Stomach (tissue), 19 donors: ENCODE measurements at places on chromosomes 1 and 21. TPM values are rescaled to one million over a fixed set of nuclear protein-coding genes. Genes with fewer than 3 reads are reported as not detected.

GRCh38 chr1:162757476-162757875 lies 33.0 kb upstream of the HSD17B7 start:
- H3K27me3 ChIP-seq = no peaks in the 10 kb centered on the region
- peaks cover 44% of the 10 kb centered on the region for H3K36me3 ChIP-seq
- peaks cover 6% of the 10 kb centered on the region for H3K4me1 ChIP-seq
- H3K27ac ChIP-seq = peak overlapping the region; percentile 8
- DNase-seq = no peak
- H3K4me3 ChIP-seq = no peak overlapping the region

GRCh38 chr1:43067977-43068751 lies 103.9 kb downstream of the EBNA1BP2 start:
- DNase-seq = peak; percentile 88
- H3K4me3 ChIP-seq = peak overlapping the region; percentile 47
- peaks cover 30% of the 10 kb centered on the region for H3K4me1 ChIP-seq
- no peak overlapping the region for H3K27ac ChIP-seq

The SYTL1 gene
- total RNA-seq = 65.1 TPM

The MROH9 gene
- total RNA-seq = not detected

The SEMA6C gene
- 10.1 TPM for total RNA-seq

The BRINP3 gene
- total RNA-seq = not detected

The HRNR gene
- total RNA-seq = not detected

The CR1L gene
- total RNA-seq = not detected

DNA sequence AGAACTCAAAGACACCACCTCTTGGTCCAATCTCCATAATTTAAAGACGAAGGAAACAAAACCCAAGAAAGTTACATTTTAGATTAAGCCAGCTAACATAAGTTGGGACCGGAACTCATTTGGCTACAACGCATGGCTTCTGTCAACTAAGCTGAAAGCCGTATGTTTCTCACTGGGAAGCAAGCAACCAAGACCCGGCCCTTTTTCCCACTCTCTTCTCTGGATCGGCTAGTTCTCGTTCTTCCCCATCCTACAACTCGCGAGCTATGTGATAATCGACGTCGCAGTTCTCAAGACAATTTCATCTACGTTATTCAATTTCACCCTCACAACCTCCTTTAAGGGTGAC lies 601 bp downstream of the CCT8 start:
- peak overlapping the region; percentile 94 for H3K27ac ChIP-seq
- peak overlapping the region; percentile 91 for H3K4me3 ChIP-seq
- H3K27me3 ChIP-seq = no peaks in the 10 kb centered on the region
- DNase-seq = no peak
- H3K36me3 ChIP-seq = peaks cover 25% of the 10 kb centered on the region

- peak; percentile 85 for DNase-seq
- peaks cover 41% of the 10 kb centered on the region for H3K4me1 ChIP-seq
- H3K27ac ChIP-seq = no peak overlapping the region
These were observed 5.2 kb upstream of the FOXD3 start for GRCh38 chr1:63316984-63317816.

DNA sequence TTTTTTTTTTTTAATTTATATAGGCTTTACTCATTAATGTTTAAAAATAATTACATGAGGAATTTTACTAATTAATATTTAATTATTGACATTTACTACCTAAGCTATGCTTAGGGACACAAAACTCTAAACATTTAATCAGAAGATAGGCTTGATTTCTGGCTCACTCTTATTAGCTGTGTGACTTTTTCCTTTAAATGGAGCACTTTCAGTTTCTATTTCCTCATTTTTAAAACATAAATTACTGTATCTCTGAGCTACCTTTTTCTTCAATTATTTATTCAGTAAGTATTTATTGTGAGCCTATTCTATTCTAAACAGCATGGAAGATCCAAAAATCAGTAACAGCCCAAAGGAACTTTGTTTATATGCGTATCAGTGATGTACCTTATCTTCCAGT lies 40.5 kb downstream of the MAP3K7CL start:
- H3K4me3 ChIP-seq = no peak overlapping the region
- no peaks in the 10 kb centered on the region for H3K27me3 ChIP-seq
- H3K36me3 ChIP-seq = no peaks in the 10 kb centered on the region

The C1orf210 gene
- total RNA-seq = 24.3 TPM

The ABCD3 gene
- 45.4 TPM for total RNA-seq

DNA sequence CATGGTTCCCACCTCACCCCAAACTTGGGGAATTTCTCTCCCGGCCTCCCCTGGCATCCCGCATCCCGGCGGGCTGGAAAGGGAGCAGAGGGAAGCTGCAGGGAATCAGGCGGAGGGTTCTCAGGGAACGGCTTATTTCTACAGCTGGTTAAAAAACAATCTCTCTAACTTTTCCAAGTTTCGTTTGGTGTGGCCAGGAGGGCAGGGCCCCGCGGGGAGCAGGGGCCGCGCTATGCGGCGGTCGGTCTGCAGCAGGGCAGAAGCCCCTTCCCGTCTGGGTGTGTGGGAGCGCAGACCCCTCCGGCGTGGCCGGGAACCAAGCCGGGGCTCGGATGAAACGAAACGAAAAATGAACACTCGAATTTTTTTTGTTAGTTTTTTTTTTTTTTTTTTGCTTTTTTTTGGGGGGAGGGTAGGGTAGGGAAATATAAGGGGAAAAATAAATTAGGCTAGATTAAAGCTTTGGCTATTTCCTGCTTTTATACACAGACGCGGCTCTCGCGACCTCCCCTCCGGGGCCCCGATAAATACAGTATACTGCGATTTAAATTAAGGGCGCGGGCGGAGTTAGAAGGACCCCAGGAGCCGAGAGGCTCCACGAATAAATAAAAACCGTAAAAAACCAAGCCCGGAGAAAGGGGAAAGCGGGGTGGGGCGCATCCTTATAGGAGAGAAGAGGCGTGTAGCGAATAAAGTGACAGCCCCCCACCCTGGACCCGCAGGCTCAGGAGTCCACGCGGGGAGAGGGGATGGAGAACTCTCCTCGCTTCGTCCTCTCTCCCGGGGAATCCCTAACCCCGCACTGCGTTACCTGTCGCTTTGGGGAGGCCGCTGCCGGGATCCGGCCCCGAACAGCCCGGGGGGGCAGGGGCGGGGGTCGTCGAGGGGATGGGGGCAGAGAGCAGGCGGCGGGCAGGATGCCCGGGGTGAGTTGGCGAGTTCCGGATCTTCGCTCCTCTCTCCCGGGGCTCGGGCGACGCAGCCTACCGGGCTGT lies 2.1 kb downstream of the POU3F1 start:
- H3K4me1 ChIP-seq = peaks cover 40% of the 10 kb centered on the region
- DNase-seq = no peak
- H3K4me3 ChIP-seq = peak overlapping the region; percentile 34
- no peaks in the 10 kb centered on the region for H3K36me3 ChIP-seq

DNA sequence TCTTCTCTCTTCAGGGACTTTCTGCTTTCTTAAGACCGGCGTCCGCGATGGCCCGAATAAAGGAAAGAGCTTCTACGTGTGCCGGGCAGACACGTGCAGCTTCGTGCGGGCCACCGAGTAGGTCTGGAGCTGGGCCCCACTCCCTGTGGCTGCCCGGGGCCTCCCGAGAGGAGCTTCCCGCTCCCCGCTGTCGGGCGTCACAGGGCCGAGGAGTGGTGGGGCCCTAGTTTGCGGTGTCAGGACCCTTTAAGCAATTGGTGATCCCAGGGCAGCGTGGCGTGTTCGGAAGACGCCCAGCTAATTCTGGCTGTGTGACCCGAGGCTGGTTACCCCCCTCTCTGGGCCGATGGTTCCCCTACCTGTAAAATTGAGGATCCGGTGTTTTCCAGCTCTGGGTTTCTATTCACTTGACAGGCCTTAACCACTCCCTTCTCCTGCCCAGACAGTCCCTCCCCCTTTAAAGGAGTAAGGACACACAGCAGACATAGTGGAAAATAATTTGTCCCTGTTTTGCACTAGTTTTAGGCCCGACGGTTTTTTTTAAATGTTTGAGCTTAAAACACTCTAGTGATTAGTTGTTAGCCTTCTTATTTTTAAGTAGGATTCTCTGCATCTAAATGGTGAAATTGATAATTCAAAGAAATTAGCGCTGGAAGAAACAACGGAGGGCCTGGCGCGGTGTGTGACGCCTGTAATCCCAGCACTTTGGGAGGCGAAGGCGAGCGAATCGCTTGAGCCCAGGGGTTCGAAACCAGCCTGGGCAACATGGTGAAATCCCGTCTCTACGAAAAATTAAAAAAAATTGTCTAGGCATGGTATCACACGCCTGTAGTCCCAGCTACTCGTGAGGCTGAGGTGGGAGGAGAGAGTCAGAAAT lies 553 bp downstream of the TTF2 start:
- peak overlapping the region; percentile 78 for H3K4me3 ChIP-seq
- no peak for DNase-seq
- peaks cover 22% of the 10 kb centered on the region for H3K4me1 ChIP-seq

The FAAH gene
- total RNA-seq = 419 TPM

- no peak for DNase-seq
- no peaks in the 10 kb centered on the region for H3K27me3 ChIP-seq
- no peaks in the 10 kb centered on the region for H3K4me1 ChIP-seq
- no peak overlapping the region for H3K4me3 ChIP-seq
- H3K27ac ChIP-seq = no peak overlapping the region
These were observed 121.0 kb downstream of the LRRC40 start for GRCh38 chr1:70084314-70084915.

- no peaks in the 10 kb centered on the region for H3K27me3 ChIP-seq
- peak overlapping the region; percentile 90 for H3K4me3 ChIP-seq
- no peaks in the 10 kb centered on the region for H3K36me3 ChIP-seq
- DNase-seq = no peak
These were observed 881 bp downstream of the USP25 start for GRCh38 chr21:15730484-15731242.

DNA sequence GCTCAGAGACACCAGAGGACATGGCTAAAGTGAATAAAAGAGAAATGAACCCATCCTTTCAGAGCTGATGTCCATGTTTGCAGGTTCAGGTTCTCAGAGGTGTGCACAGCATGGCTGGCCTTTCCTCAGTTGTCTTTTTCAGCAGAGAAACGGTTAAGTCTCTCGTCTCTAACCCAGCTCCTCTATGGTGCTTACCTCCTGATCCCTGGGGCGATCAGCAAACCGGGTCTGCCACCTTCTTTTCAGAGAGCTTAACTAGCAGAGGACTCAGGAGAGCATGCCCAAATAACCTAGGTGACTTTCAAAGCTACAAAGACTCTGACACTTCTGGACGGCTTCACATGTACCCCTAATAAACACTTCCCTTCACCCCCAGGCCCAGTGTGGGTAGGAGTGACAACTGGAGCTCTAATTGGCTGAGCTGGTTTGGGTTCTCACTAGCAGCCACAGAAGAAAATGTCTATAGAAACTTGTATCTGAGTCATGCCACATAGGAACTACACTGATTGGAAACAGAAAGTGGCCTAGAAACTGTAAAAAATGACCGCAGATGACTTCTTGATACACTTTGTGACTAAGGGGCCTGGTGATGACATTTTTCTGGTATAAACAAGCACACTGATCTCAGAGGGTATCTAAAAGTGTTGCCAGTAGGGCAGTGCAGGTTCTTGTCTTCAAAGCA lies at the start of gene AIM2:
Gene AIM2 (minus strand): TSS at position 329 of the 682 bp plus-strand sequence. CDS start 3,267 bp downstream, outside the sequence.
- H3K4me3 ChIP-seq = no peak within 1 kb of the TSS
- H3K36me3 ChIP-seq = no peaks in the 10 kb centered on the region
- no peak for DNase-seq
- H3K27ac ChIP-seq = peak within 1 kb of the TSS; percentile 84
- no peaks in the 10 kb centered on the region for H3K27me3 ChIP-seq
- no peaks in the 10 kb centered on the region for H3K4me1 ChIP-seq

GRCh38 chr1:204712708-204713430 lies 27.3 kb upstream of the LRRN2 start:
- H3K27me3 ChIP-seq = no peaks in the 10 kb centered on the region
- H3K27ac ChIP-seq = no peak overlapping the region
- H3K36me3 ChIP-seq = no peaks in the 10 kb centered on the region
- H3K4me1 ChIP-seq = no peaks in the 10 kb centered on the region
- H3K4me3 ChIP-seq = no peak overlapping the region
- no peak for DNase-seq

- DNase-seq = no peak
- peaks cover 88% of the 10 kb centered on the region for H3K36me3 ChIP-seq
- no peaks in the 10 kb centered on the region for H3K4me1 ChIP-seq
- H3K4me3 ChIP-seq = no peak overlapping the region
- H3K27me3 ChIP-seq = no peaks in the 10 kb centered on the region
- H3K27ac ChIP-seq = no peak overlapping the region
These were observed 39.3 kb downstream of the NCF2 start for GRCh38 chr1:183550915-183551314.

DNA sequence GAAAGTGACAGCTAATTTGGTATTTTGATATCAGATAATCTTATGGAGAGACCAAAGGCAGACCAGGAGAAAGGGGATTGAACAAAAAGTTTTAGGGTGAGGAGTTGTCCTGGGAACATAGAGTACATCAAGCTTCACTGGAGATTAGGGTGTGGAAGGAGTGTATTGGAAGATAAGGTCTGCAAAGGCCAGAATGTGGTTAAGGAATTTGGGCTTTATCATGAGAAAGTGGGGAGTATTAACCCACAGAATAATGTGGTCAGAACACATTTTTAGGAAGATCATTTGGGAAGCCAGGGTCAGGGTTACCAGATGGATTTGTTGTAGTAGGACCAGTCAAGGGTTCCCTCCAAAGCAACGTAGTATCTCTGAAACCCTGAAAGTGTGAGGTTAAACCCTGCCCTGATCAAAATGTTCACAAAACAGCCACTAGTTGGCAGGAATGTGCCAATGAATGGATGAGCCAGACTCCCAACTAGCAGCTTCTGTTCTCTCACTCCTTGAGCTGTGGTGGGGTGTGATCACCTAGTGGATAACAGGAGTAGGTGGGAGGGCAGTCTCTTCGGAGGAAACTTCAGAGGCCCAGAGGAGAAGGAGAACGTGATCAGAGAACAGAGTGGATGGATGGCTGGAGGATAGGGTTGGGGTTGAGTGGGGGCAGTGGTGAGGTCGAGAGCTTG lies 35.8 kb downstream of the SLC2A1 start:
- H3K4me3 ChIP-seq = no peak overlapping the region
- no peaks in the 10 kb centered on the region for H3K27me3 ChIP-seq
- peaks cover 18% of the 10 kb centered on the region for H3K36me3 ChIP-seq

The FAM78B gene
- 8.0 TPM for total RNA-seq

The LYPLA2 gene
- total RNA-seq = 84.6 TPM

DNA sequence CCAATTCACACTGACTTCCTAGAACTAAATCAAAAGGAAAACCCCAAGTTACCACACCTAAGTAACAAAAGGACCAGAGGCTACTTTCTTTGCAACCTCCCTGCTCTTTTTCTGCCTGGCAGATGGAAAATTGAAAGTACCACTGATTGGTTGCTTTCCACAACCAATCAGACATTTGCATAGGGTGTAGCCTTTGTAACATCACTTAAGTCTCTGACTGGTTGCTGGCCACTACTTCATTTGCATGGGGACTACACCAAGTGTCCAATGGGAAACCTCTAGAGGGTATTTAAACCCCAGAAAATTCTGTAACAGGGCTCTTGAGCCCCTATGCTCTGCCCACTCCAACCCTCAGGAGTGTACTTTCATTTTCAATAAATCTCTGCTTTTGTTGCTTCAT lies 365.0 kb downstream of the LTN1 start:
- H3K27ac ChIP-seq = no peak overlapping the region
- H3K27me3 ChIP-seq = no peaks in the 10 kb centered on the region

- H3K27ac ChIP-seq = no peak overlapping the region
- H3K27me3 ChIP-seq = no peaks in the 10 kb centered on the region
- H3K4me3 ChIP-seq = no peak overlapping the region
- H3K36me3 ChIP-seq = no peaks in the 10 kb centered on the region
- H3K4me1 ChIP-seq = no peaks in the 10 kb centered on the region
These were observed 9.5 kb upstream of the TBCE start for GRCh38 chr1:235357485-235358373.
